ENCODE measurements at places on chromosomes 12 and 14.

- no peak for DNase-seq
These were observed 807 bp upstream of the ZCCHC8 start for GRCh38 chr12:122501489-122501989.

DNA sequence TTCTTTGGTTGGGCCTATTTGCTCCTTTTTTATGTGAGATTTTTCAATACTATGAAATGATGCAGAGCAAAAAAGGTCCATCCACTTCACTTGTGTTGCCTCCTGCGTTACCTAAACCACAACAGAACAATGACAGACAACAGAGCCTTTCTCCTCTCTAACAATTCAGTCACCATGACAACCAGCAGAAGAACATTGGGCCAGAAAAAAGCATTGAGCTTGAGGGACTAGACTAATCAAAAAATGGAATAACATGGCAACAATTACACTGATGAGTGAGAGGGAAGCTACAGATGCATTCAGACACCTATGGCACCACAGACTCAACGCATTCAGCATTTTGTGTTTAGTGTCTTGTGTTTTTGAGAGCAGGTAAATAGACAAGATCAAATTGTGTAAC is 44.6 kb upstream of the PTCSC3 start:
- no peak for DNase-seq

- peak; percentile 14 for DNase-seq
These were observed 697 bp upstream of the DNAJC14 start for GRCh38 chr12:55829967-55830600.

GRCh38 chr12:45379261-45379660 is 163.4 kb downstream of the ANO6 start:
- no peak for DNase-seq

DNA sequence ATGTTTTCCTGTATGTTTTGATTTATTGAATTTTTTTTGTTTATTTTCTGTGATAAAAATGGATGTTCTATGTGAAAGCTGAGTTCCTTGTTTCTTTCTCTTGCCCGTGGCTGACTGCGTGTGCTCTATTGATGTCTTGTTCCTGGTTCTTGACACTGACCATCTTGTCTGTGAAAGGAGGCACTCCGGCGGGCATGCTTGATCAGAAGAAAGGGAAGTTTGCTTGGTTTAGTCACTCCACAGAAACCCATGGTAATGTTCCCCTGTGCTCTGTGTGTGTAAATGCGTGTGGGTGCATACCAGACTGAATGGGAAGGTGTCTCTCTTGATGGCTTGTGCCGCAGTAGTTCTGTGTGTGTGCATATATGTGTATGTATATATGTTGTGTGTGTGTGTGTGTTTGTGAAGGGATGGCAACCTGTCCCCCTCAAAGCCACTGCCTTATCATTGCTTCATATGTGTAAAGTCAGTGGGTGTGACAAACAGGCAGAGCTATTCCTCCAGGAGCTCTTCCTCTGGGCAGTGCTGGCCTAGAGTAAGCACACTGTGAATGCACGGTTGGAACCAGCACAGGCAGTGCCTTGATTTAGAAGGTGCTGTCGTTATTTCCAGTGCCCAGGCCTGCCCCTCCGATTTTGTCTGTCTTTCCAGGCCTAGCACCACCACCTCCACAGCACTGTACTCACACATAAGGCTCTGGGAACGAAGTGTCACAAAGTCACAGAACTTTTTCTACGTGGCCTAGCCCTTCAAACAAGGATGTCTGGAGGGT is 247.3 kb upstream of the FKBP4 start:
- no peak for DNase-seq

- no peak for DNase-seq
These were observed 85.0 kb downstream of the PIWIL1 start for GRCh38 chr12:130422676-130423075.

DNA sequence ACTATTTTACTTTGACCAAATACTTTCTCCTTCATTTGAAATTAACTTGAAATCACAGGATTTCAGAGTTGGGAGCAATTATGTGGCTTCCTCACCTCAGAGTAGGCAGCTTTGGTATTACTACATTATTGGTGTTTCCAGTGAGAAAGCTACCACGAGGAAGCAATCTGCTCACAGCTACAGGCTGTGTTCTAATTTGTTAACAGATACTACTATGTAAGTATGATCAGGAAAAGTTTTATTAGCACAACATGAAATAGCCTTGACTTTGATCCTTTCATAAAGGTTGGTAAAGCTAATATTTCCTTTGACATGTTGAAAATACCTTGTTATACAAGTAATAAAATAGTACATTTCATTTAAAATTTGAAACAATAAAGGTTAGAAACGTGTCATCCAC is 30.6 kb downstream of the TAOK3 start:
- DNase-seq: no peak

- DNase-seq: no peak
These were observed 60.2 kb downstream of the LRCOL1 start for GRCh38 chr12:132550014-132550802.

- no peak for DNase-seq
These were observed 200.8 kb downstream of the DUSP6 start for GRCh38 chr12:89151536-89151935.

DNA sequence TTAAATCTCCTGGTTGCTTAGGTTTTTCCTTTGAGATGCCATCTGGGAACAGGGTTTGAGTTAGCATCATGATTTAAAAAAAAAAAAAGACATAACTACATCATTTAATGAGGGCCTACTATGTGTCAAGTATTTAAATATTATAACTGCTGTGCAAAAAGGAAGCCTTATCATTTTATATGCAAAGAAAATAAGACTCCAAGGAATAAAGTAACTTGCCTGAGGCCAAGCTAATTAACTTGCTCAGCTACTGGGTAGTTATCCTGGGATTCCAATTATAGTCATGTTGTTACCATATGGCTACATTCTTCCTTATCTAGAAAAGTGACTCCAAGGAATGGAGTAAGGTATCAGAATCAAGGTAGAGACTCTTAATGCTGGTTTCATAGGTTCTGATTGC is 123.5 kb downstream of the SLC41A2 start:
- DNase-seq: no peak

GRCh38 chr12:131499864-131500190 is 211.1 kb upstream of the SFSWAP start:
- no peak for DNase-seq

- no peak for DNase-seq
These were observed 45.5 kb downstream of the ZFP36L1 start for GRCh38 chr14:68747393-68747792.

DNA sequence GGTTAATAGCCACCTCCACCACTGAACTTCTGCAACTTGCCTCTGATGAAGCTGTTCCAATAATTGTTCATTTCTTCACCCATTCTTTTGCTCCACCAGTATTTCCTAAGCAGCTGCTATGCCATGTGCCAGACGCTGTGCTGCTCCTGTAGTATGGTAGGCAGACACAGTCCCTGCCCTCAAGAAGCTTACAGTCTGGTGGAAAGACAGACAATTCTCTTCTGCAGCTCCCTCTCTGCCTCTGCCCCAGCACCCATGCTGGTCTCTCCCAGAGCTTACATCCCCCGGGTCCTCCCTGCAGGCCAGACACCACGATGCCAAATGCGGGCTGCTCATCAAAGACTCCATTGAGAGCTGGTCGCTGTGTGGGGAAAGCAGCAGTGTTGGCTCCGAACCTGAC is 111.6 kb upstream of the ESRRB start:
- no peak for DNase-seq

- no peak for DNase-seq
These were observed 41.1 kb downstream of the YAF2 start for GRCh38 chr12:42196723-42197603.

DNA sequence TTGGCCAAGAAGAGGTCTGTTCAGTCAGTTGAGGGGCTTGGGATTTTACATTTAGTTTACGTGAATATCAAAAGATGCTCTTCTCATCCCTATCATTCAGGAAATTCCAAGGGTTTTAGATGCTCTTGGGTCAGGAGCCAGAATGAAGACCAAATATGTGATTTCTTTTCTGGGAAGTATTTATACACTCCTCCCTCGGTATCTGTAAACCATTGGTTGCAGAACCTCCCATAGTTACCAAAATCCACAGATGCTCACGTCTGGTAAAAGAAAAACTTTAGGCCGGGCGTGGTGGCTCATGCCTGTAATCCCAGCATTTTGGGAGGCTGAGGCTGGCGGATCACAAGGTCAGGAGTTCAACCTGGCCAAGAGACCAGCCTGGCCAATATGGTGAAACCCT is 75.9 kb downstream of the TNFAIP2 start:
- no peak for DNase-seq

GRCh38 chr14:94304243-94304642 is 11.2 kb upstream of the SERPINA10 start:
- no peak for DNase-seq

GRCh38 chr12:93855261-93855660 is 178.1 kb downstream of the CRADD start:
- no peak for DNase-seq

DNA sequence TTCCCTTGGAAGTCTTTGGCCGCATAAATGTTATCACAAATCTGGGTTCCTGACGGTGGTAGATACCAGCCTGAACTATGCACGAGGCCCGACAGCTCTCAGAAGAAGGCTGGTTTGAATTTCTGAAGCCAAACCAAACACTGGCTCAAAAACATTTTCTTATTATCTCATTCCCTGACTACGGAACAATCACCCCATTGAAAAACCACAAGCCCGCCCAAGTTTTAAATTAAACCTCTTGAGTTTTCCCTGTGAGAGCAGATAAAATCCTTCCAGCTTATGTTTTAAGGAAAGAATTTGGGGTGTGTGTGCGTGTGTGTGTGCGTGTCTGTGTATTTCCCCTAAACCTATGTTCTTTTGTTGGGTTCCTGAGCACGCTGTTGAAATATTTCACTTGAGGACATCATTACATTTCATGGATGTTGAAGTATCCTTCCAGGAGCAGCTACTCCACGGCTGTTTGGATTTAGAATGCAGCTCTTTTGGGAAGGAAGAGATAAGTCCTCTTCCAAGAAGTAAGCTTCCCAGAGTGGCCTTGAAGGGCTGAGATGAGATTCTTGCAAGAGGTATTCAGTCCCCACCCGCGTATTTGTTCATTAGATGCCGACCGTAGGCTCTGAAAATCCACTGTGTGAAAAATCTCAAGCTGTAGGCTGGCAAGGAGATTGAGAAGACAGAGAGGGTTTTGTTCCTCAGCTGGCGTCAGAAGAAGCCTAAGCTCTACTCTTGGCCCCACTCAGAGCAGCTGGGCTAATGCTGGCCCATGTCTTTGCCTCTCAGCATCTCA is 131.0 kb upstream of the NCOR2 start:
- no peak for DNase-seq

- DNase-seq: no peak
These were observed 17.5 kb upstream of the CPM start for GRCh38 chr12:68950511-68950910.

DNA sequence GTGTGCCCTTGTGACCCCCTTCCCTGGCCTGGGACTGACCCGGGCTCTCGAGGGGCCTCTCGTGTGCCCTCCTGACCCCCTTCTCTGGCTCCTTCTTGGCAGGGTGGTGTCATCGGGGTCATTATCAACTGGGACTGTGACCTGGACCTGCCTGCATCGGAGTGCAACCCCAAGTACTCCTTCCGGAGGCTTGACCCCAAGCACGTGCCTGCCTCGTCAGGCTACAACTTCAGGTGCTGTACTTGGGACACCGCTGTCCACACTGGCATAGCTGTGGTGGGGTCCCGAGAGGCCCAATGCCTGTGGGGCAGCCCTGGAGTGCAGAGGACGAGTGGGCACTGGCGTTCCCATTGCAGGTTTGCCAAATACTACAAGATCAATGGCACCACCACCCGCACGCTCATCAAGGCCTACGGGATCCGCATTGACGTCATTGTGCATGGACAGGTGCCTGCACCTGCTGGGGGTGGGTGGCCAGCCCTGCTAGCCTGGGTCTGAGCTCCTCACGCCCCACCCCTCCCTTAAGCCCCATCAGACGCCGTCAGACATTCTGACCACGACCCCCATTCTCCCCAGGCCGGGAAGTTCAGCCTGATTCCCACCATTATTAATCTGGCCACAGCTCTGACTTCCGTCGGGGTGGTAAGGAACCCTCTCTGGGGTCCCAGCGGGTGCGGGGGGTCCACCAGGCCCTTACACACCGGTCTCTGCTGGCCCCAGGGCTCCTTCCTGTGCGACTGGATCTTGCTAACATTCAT is 2.5 kb downstream of the P2RX2 start:
- DNase-seq: no peak

DNA sequence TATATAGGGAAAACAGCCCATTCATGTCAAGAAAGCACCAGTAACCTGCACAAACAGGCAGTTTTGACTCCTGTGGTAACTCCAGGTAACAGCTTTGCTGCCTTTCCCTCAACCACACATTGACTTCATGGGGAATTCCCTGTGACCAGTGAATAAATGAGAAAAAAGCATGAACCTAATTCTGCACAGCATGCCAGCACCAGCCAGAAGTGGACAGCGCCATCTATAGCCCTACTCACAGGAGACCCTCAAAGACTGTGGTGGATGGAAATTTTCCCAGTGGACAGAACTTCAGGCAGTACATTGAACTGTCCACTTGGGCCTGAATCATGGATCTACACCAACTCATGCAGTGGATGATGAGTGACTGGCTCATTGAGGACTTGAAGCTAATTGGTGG is 152.1 kb downstream of the SLC8A3 start:
- no peak for DNase-seq

GRCh38 chr12:52038447-52038846 is 12.8 kb upstream of the NR4A1 start:
- no peak for DNase-seq

DNA sequence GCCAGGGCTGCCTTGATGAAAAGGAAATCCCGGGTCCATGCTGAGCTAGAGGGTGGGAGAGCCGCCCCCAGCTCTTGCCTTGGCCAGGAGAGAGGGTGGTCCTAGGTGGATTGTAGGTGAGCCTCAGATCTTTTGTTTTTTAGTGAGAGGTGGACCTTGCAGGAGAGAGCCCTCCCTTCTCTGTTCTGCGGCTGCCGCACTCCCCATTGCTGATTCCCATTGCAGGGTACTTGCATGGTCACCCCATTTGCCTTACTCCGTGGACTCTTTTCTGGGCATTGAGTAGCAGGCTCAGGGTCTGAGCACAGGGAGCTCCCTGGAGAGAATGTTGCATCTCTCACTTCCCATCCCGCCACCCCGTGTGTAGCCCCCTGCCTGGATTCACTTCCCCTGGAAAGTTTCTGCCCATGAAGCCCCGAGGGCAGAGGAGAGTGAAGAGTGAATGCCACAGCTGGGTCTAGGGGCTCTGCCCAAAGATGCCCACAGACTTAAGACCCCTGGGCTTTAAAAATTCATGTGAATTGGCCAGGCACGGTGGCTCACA is 10.2 kb downstream of the VASH1 start:
- DNase-seq: no peak

Measured in thymus (tissue), 14 donors.